ENCODE measurements at places on chromosomes 5 and 9.
A peak's percentile ranks its signal among the peaks of the same experiment; 100 is the strongest.

GRCh38 chr9:116870566-116870965 is 183.5 kb downstream of the TRIM32 start:
- DNase-seq, result no peak

GRCh38 chr5:127564002-127564769 is 46.7 kb downstream of the PRRC1 start:
- peak; percentile 67 for DNase-seq

DNA sequence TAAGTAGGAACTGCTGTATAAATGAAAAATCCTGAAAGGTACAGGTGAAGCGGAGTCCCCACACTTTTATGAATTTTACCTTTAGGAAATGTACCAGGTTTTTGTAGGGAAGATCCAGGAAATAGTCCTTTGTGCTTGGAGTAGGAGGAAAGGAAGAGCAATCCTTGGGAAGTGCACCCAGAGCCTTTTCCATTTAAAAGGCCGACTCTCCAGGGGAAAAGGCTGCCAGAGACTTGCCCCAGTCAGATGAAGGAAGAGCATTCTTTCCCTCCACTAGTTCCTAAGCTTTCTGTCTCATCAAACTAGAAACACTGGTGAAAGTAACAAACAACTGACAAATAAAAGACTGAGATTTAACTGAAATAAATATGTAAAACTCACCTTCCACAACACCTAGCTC is 779.4 kb upstream of the CDH6 start:
- DNase-seq, result no peak

- no peak for DNase-seq
Measured at GRCh38 chr9:32500768-32501167, 25.2 kb downstream of the RIGI start.

DNA sequence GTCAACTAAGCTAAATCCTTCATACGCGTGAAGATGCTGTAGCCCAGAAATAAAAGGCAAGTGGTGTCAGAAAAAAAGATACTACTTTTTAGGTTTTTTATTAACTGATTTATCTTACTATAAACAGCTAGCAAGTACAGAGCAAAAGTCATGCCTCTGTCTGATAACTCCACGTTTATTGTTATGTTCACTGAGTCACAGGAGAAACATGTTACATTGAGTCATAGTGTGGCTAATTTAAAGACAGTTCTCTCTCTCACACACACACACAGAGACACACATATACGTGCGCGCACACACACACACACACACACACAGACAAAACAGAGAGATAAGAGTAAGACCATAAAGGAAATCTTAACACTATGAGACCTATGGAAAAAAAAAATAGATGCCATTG is 770.0 kb upstream of the CDH10 start:
- no peak for DNase-seq

DNA sequence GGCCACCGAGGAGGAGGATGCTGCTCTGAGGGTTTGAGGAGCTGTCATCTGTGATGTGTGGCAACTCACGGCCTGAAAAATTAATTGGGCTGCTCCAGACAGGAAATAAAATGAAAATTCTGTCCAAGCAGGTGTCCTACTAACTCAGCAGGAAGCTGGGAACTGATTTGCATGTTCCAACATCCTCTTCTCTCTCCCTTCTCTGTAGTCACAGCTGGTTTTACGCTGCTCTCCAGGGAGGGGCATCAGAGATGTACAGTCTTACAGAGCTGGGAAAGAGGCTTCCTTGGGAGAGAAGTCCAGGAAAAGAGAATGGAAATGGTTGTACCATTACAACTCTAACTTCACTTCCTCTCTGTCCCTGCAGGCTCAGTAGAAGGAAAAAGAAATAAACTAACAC is 24.2 kb upstream of the SIL1 start:
- DNase-seq, result no peak

- DNase-seq, result no peak
Measured at GRCh38 chr5:57406641-57407040, 76.0 kb downstream of the ACTBL2 start.

- no peak for DNase-seq
Measured at GRCh38 chr9:114226246-114227055, 71.1 kb downstream of the COL27A1 start.

DNA sequence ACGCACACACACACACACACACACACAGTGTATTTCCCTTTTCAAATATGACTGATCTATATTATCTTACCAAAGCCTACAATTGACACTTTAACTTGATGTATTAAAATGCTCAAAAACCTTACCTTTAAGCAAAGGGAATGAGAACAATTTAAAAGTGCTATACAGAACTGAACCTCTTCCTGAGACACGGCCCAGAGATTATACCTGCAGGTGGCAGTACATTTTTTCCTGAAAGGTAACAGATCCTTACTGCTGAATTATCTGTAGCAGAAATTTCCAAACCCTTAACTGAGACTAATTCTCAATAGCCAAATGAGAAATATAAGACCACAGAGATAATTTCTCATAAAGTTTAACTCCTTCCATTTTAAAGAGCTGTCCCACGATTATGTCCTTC is 91.1 kb downstream of the MYO10 start:
- DNase-seq, result no peak

GRCh38 chr5:74801941-74802340 is 34.9 kb downstream of the NSA2 start:
- no peak for DNase-seq

- no peak for DNase-seq
Measured at GRCh38 chr5:136034984-136035383, 6.2 kb downstream of the TGFBI start.

DNA sequence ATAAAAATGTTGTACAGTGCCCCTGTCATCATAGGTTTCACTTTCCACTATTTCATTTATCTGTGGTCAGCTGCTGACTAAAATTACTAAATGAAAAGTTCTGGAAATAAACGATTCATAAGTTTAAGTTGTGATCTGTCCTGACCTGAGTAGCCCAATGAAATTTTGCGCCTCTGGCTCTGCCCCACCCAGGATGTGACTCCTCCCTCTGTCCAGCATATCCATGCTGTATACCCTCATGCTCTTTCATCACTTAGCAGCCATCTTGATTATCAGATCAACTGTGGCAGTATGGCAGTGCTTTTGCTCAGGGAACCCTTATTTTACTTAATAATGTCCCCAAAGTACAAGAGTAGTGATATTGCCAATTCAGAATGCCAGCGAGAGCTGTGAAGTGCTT is 97.3 kb downstream of the STARD4 start:
- DNase-seq, result no peak

DNA sequence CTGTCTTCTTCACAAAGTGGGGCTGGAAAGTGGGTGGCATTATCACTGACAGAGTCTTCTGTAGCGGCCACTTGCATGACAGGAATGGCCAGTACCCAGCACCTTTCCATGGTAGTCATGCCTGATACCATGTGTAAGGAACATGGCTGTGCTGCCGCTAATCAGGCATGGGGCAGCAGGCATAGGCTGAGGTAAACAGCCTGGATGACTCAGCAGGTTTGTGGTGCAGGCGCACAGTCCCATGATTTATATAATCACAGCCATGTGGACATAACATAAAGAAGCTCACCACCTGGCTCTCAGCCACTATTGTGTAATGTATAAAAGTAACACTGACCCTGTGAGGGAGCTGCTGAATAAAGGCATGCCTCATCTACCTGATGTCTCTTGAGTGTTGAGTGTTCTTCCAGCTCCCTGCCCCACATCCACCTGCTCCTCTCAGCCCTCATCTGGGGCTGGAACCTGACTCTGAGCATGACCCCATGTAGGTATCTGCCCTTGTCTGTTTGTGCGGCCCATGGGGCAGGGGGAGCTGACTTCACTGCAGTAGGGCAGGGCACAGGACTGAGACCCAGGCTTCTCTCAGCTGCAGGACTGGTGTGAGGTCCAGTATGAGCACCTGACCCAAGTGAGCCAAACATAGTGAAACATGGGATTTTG is 13.2 kb upstream of the ICE1 start:
- DNase-seq, result no peak

- no peak for DNase-seq
Measured at GRCh38 chr5:170216257-170216864, 16.4 kb upstream of the C5orf58 start.

- DNase-seq, result no peak
Measured at GRCh38 chr5:140220698-140221064, 45.7 kb downstream of the CYSTM1 start.

- no peak for DNase-seq
Measured at GRCh38 chr5:143397302-143398052, 6.0 kb downstream of the NR3C1 start.

- DNase-seq, result no peak
Measured at GRCh38 chr5:10607666-10608073, 43.8 kb downstream of the ANKRD33B start.

DNA sequence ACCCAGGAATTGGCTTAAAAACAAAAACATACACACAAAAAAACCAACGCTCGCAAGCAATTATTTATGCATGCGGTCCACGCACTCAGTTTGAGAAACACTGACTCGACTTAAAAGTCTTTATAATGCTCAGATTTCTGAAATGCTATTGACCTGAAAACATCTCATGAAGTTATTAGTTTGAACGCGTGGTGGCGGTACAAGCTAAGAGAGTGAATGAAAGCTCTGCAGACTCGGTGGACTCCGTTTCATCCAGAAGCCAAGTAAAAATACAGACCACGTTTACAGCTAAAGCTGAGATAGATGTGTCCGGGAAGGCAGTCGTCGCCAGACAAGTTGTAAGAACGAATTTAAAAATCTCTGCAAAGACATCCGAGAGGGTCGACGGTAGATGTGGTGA is at the start of gene PCDHB6:
TSS of gene PCDHB6 (plus strand) at position 246 of the 400 bp plus-strand sequence. CDS start 201 bp downstream, outside the sequence.
- DNase-seq, result no peak

GRCh38 chr5:123937230-123937629 is 425.3 kb downstream of the CSNK1G3 start:
- DNase-seq, result no peak

DNA sequence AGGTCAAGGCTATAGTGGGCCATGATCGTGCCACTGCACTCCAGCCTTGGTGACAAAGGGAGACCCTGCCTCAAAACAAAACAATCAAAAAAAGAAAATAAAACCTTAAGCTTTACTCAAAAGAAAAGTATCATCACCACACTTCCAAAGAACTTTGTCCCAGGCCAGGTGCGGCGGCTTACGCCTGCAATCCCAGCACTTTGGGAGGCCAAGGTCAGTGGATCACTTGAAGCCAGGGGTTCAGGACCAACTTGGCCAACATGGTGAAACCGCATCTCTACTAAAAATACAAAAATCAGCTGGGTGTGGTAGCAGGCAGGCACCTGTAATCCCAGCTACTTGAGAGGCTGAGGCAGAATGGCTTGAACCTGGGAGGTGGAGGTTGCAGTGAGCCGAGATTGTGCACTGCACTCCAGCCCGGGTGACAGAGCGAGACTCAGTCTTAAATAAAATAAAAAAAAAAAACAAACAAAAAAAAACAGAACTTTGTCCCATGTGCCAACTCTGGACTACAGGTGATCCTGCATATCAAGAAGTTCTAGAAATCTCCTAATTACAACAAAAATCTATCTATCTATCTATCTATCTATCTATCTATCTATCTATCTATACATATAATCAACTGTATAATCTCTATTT is 19.7 kb downstream of the CLINT1 start:
- DNase-seq, result no peak

GRCh38 chr5:122089096-122090013 is 11.3 kb upstream of the LOX start:
- DNase-seq, result no peak

DNA sequence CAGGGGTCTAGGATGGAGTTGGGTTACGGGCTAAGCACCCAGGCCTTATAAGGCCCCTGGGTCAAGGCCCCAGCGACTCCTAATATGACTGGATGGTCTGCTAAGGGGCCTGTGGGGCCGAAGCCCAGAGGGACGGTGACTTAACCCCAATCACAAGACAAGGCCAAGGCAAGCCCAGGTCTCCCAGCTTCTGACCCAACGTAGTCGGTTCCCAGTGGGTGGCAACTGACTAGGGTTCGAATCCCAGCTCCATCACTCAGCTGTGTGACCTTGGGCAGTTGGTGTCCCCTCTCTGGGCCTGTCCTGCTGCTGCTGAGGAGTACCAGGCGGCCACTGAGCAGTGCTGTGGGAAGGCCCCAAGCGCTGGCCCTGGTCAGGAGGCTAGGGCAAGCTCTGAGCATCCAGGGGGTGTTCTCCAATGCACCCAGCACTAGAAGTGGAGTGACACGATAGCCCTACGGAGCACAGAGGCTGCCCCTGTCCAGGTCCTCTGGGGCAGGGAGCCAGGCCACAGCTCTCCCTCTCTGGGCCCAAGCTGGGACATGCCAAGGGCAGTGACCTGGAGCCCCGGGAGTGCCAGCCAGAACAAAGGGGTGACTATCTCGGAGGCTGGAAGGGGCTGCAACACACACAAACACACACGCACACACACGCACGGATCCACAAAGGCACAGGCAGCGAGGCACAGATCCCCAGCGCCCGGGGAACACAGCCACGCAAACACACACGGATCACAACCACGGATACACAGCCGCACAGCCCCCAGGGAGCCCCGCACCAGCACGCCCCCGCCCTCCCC is 512 bp downstream of the AK1 start:
- no peak for DNase-seq

DNA sequence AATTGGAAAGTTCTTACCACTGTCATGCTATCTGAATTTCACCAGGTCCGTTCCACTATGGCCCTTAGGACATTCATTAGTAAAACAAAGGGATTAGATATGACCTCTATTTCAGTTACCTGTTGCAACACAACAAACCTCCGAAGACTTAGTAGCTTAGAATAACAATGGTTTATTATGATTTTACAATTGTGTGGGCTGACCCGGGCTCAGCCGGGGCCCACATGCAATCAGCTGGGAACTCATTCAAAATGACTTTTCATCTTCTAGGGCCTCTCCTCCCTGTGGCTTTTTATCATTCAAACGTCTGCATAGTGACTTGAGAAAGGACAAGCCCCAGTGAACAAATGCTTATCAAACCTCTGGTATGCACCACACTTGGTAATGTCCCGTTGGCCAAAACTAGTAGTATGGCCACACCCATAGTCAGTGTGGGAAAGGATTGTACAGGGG is 2.3 kb upstream of the FBXW11 start:
- no peak for DNase-seq

- no peak for DNase-seq
Measured at GRCh38 chr5:136000932-136001331, 27.9 kb upstream of the TGFBI start.

DNA sequence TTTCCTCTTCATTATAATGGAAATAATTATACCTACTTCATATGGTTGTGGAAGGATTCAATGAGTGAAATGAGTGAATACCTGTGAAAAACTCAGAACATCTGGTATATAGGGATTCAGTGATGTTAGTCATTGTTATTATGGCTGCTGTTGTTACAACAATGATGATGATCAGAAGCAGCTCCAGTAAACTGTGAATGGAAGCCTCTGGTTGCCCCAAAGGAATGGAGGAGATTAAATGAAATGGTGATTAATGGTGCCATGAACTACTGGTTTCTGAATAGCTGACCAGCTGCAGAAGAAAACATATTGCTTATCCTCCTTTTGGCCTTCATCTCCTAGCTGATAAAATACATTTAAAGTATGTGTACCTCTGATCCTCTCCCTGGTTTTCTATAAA is 372.0 kb downstream of the ARHGEF28 start:
- DNase-seq, result no peak

- no peak for DNase-seq
Measured at GRCh38 chr5:93929131-93929530, 187.7 kb upstream of the POU5F2 start.

GRCh38 chr9:93173365-93174051 is 10.4 kb upstream of the WNK2 start:
- DNase-seq, result no peak

Measured in CD4-positive, alpha-beta T cell treated with Interleukin-2 at 100 ng/mL for 4 hours (primary cell).